Thoracic aorta endothelial cell (primary cell): ENCODE measurements at places on chromosomes 2 and 18. TPM values are rescaled to one million over a fixed set of nuclear protein-coding genes. Genes with fewer than 3 reads are reported as not detected.

IL36G gene
- not detected in 2 replicates for total RNA-seq

MDH1 gene
- 129 and 153 TPM in 2 replicates for total RNA-seq

FAM228A gene
- 0.14 TPM in 1 of 2 replicates, not detected in the other for total RNA-seq

KCNS3 gene
- 0.53 and 3.0 TPM in 2 replicates for total RNA-seq

LTBP1 gene
- total RNA-seq = 9.5 and 72.7 TPM in 2 replicates

EFHD1 gene
- 0.13 TPM in 1 of 2 replicates, not detected in the other for total RNA-seq

NEUROD1 gene
- total RNA-seq = not detected in 2 replicates

GRB14 gene
- total RNA-seq = 10.0 and 19.8 TPM in 2 replicates

MTERF4 gene
- total RNA-seq = 27.0 and 33.2 TPM in 2 replicates

NAT8 gene
- total RNA-seq = not detected in 2 replicates

EGR4 gene
- not detected in 2 replicates for total RNA-seq

ARL4C gene
- total RNA-seq = 2.1 and 4.4 TPM in 2 replicates

ZNF521 gene
- total RNA-seq = 181 and 194 TPM in 2 replicates

FAM237A gene
- total RNA-seq = not detected in 2 replicates

DHRS9 gene
- total RNA-seq = 0.29 and 1.3 TPM in 2 replicates

DCAF17 gene
- 29.3 and 30.0 TPM in 2 replicates for total RNA-seq

TUBA4B gene
- total RNA-seq = not detected in 2 replicates

FBLN7 gene
- total RNA-seq = 2.9 and 5.2 TPM in 2 replicates

IL18RAP gene
- total RNA-seq = 0.07 TPM in 1 of 2 replicates, not detected in the other

MALL gene
- total RNA-seq = 102 and 223 TPM in 2 replicates

TMEM185B gene
- total RNA-seq = 38.2 and 43.4 TPM in 2 replicates

RALB gene
- 174 and 215 TPM in 2 replicates for total RNA-seq

ANKRD30BL gene
- not detected in 2 replicates for total RNA-seq

LOXL3 gene
- 0.72 and 0.93 TPM in 2 replicates for total RNA-seq

NEB gene
- total RNA-seq = 1.2 and 1.3 TPM in 2 replicates

KIAA1328 gene
- 10.7 and 11.7 TPM in 2 replicates for total RNA-seq

LHCGR gene
- total RNA-seq = not detected in 2 replicates

GALNT14 gene
- total RNA-seq = 0.66 and 2.4 TPM in 2 replicates

DLGAP1 gene
- total RNA-seq = 0.27 and 2.2 TPM in 2 replicates

SP5 gene
- total RNA-seq = not detected in 2 replicates
